ENCODE measurements at places on chromosomes 12 and 14.

DNA sequence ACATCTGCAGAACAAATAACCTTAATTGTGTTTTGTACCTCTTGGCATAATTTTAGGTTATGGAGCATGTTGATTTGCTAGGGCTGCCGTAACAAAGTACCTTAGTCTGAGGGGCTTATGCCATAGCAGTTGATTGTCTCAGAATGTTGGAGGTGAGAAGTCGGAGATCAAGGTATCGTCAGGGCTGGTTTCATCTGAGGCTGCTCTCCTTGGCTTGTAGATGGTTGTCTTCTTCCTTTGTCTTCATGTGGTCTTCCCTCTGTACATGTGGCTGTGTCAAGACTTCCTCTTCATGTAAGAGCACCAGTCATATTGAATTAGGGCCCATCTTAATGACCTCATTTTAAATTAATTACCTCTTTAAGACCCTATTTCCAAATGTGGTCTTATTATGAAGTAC lies 64.4 kb upstream of the PTHLH start:
- DNase-seq, result no peak

DNA sequence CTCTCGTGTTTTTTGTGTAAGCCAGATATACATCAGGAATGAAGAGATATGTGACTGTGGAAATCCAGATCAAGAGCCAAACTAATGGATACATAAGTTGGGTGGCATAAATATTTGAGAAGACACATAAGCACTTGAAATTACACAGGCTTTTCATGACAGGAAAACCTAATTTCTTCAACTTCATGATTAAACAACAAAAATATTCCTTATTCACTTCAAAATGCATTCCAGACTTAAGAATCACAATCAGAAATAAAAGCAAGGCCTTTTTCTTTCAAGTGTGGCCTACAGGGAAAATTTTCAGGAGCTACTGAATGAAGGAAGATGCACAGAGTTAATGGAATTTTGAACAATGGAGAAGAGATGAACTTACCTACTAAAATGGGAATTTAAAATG lies 515.6 kb downstream of the FOXG1 start:
- peak; percentile 59 for DNase-seq

GRCh38 chr12:24960222-24960855 lies 11.4 kb upstream of the BCAT1 start:
- DNase-seq, result peak; percentile 48

GRCh38 chr12:68180792-68181744 lies 21.5 kb upstream of the IFNG start:
- DNase-seq, result peak; percentile 13

- DNase-seq, result peak; percentile 56
Measured at GRCh38 chr14:64569138-64569631, 19.4 kb downstream of the PPP1R36 start.

GRCh38 chr14:100589760-100590469 lies 2.7 kb upstream of the BEGAIN start:
- no peak for DNase-seq

DNA sequence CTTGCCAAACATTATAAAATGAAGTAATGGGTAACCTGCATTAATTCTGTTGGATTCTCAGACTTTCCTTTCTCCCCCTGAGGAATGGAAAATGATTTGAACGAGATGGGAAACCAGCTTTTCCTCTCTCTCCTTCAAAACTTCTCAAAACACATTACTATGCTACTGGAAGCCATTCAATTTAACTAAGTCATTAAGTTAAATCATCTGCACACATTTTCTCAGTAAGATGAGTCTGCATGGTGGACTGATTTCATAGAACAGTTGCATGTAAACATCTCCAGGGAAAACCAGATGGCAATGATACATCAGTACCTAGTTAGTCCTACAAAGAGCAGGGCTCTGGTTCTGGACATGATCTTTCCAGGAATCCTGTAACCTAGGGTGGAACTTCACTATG lies 59.9 kb downstream of the BMP4 start:
- peak; percentile 62 for DNase-seq

DNA sequence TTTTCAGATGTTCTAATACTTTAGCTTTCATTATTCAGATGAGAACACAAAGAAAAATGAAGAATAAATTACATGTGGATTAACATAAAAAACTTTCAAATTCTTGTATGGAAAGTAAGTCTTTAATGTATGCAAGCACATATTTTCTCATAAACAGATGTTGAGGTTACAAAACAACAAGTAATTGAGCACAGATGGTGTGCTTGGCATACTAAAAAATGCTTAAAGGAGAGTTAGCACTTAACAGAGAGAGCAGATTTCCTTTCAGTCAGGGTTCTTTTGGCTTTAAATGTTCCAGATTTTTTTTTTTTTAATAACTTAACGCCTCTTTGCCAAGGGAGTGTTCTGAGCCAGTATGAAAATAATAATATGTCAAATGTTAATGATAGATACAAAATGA lies 96.0 kb downstream of the RASSF9 start:
- peak; percentile 47 for DNase-seq

- no peak for DNase-seq
Measured at GRCh38 chr14:90498198-90498597, 101.4 kb downstream of the CALM1 start.

DNA sequence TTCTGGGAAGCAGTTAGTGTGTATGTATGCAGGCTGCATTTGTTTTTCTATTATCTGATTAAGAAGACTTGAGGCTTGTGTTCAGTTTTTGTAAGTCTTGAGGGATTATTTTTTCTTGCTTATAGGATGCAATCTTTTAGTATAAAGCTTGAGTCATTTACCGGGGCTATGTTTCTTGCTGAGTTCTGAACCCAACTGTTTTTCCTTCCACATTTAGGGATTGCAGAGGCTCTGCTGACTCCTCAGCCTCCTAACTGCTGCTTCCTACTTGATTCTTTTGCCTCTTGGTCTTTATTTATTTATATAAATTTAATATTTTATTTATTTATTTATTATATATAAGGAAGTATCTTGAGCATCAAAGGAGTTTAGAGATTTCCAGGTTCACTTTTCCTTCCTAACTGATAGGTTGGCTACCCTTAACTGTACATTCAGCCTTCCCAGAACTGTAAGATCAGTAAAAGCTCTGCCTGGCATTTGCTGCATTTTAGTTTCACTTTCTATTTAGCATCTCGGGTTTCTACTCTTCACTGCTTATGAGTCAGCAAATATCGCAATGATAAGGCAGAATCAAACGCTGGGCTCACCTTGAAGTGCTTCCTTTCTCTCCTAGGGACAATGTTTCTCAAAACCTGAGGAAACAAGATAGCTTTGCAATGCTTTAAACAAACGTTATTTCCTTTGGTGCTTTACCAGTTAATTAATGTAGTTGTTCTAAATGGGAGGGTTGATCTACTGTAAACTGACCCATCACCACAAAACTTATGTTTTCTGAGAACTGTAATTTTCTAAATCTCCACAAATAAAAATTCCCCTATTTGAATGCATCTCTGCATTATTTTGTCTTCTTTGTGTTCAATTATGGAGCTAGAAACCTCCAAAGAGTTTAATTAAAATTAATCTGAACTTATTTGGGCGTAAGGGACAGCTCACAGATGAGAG lies 1183.7 kb upstream of the TMEM132C start:
- peak; percentile 80 for DNase-seq

DNA sequence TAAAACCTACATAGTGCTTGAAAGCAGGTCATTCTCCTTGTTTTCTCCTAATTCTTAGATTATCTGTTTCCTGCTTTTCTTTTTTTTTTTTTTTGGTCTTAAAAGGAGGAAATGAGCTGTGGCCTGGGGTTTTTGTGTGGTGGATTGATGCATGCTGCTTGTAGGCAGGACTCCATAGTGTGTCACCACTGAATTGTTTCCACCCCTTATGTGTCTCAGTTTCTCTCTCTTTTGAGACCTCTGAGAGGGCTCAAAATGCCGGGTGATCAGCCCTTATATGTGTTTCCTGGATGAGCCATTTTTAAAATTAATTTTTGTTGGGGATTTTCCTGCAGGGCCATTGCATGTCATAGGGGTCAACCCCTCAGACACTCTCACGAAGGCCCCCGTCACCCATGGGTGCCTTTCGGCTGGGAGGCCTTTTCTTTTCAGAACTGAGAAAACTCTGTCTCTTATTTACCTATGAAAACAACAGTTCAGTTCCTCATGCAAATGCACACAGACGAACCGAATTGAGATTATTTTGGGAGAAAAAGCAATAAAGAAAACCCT lies 32.0 kb upstream of the LRRK2 start:
- DNase-seq, result no peak

GRCh38 chr14:70893858-70894291 lies 13.4 kb upstream of the PCNX1 start:
- DNase-seq, result no peak

- no peak for DNase-seq
Measured at GRCh38 chr14:103156651-103157378, 33.6 kb downstream of the TNFAIP2 start.

- no peak for DNase-seq
Measured at GRCh38 chr12:117885211-117885610, 83.6 kb downstream of the KSR2 start.

- DNase-seq, result peak; percentile 55
Measured at GRCh38 chr14:80315681-80316080, 104.4 kb upstream of the DIO2 start.

- no peak for DNase-seq
Measured at GRCh38 chr14:92263681-92264080, 59.3 kb upstream of the SLC24A4 start.

GRCh38 chr12:66139328-66139727 lies 8.8 kb upstream of the LLPH start:
- DNase-seq, result no peak

GRCh38 chr12:79000501-79000900 lies 135.9 kb downstream of the SYT1 start:
- DNase-seq, result no peak

- DNase-seq, result no peak
Measured at GRCh38 chr14:49527221-49527620, 59.0 kb downstream of the RPS29 start.

DNA sequence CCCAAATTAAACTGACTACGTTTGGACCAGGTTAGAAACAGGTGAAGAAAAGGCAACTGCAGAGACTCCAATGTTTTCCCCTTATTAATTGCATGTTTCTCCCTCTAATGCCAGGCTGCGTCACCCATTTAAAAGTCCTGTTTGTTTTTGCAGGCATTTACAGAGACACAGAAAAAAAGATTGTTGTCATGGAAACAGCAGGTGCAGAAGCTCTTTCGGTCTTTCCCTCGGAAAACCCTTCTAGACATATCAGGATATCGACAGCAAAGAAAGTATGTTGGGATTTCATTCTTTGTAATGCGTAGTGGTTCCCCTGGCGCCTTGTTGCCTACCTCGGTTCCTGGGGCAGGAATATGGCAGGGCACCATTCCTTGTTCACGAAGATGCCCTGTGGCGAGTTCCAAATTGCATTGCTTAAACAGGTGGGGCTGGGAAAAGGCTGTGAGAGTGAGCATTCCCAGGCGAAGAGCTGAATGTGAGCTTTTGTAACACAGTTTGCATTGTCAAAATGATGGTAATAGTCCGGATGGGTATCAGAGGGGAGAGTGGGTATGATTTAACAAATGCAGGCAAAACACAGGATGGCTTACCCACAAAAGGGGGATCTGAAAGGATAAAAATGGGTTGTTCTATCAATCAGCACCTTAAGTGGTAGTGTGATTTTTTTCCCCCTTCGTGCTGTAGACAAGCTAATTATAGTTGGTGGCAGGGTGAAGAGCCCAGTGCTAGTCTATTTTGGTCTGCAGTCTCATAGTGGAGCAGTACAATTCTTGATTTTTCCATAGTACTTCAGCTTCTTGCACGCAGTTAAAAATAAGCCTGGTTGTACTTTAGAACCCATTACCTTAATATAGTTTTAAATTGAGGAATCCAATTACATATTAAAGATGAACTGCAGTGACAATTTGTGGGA lies 132.4 kb downstream of the GCH1 start:
- DNase-seq, result no peak

DNA sequence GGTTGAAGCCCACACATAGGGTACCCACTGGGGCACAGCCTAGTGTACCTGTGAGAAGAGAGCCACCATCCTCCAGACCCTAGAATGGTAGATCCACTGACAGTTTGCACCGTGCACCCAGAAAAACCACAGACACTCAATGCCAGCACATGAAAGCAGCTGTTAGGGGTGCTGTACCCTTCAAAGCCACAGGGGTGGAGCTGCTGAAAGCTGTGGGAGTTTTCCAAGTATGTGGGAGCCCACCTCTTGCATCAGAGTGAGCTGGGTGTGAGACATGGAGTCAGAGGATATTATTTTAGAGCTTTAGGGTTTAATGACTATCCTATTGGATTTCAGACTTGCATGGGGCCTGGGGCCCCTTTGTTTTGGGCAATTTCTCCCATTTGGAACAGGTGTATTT lies 30.5 kb downstream of the TSPAN19 start:
- DNase-seq, result no peak

DNA sequence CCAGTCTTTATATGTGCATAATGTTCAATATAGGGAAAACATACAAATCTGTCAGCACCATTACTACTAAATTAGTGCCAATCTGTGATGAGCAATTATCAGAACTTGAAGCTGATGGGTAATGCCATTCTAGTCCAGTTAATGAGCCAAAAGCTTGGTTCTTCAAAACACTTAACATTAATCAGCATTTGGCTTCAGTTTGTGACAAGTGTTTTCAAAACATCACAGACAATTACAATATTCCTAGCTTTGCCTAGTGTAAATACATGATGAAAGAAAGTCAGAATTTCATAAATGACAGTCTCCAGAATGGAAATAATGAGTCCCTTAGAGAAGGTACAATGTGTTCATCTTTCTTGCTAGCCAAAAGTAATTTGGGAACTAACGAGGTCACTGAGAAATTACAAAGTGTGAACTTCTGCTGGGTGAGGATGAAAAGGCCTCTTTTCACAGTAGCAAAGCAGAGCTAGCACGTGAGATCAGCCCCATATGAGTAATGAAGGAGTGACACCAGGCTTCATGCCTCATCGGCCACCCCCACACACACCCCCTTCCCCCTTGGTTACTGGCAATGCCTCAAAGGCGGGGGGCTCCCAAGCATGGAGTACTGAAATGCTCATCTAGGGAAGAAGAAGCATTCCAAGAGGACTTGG lies 180.6 kb upstream of the EEA1 start:
- DNase-seq, result peak; percentile 58

GRCh38 chr12:119154435-119154818 lies 24.3 kb upstream of the HSPB8 start:
- DNase-seq, result no peak

GRCh38 chr14:103112400-103113243 lies 10.6 kb upstream of the TNFAIP2 start:
- no peak for DNase-seq
